ENCODE measurements at places on chromosomes 12 and 14.

DNA sequence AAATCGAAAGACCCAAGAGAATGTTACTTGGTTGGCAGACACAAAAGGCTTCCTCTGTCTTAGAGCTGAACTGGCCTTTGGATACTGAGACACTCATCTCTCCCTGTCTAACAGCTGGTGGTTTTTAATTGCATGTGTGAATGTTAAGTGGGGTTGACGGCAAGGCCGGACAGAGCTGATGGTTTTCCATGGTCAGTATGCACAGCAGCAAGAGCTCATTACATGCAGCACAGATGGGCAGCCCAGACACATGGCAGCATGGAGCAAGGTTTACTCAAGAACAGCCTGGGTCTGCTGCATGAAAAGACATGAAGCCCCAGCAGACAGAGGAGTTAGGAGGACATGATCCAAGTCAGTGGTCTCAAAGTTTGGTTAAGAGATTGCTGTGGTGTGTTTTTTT is 27.8 kb upstream of the CACNA2D4 start:
- no peak for DNase-seq

- peak; percentile 86 for DNase-seq
Measured at GRCh38 chr14:22887260-22887989, 4.4 kb downstream of the REM2 start.

GRCh38 chr12:112013601-112014402 is 576 bp downstream of the ERP29 start:
- DNase-seq = peak; percentile 85

DNA sequence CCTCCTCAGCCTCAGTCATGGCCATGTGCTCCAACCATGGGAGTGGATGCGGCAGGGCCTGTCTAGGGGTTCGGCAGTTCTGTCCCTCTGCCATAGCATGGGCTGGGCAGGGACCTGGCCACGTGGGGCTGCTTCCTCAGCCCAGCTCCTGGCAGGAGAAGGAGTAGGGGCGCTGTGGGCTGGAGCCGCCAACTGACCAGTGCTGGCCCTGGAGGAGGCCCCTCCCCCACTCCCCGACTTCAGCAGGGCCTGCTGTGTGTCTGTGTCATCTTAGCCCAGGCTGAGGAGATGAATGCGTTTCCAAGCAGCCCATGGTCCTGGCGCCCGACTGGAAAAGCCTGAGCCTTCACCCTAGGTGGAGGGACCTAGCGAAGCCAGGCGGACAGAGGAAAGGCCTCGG is 2.7 kb upstream of the PACS2 start:
- no peak for DNase-seq

DNA sequence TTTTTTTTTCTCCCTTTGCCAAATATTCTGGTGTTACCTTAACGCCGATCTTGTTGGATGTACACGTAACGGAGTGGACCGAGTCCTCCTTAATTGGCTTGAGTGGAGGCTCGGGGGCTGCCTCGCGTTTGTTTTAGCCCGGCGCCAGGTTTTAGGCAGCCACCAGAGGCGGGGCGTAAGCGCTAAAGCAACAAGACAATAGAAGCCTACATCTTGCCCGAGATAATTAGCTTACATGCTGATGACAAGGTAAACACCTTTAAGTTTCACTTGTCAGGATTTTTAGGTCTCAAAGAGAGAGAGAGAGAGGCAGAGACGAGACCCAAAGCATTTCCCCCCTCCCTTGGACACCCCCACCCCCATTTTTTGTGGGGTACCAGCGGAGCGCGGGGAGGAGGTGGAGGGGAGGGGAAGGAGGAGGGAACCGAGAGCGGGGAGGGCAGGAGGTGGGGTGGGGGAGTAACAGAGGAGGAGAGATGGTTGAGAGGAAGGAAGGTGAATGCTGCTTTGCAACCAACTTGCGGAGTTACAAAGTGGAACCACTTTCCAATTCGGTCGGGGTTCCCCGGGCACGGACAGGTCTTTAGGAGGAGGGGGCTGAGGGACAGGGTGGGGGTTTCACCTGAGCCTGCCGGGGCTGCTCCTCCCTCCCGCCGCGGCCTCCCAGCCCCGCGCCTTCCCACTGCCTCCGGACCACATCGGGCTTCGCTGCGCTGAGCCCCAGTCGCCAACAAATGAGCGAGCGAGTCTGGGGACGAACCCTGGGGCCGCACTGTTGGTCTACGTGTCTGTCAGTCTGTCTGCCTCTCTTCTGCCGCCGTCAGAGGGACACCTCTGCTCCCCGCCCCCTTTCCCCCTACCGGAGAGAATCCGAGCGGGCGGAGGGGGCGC is at the start of gene NKX2-1:
Gene NKX2-1, minus strand, starts transcription at position 802 of the 891 bp plus-strand sequence. Its CDS starts 103 bp downstream, at position 699.
- DNase-seq = no peak

DNA sequence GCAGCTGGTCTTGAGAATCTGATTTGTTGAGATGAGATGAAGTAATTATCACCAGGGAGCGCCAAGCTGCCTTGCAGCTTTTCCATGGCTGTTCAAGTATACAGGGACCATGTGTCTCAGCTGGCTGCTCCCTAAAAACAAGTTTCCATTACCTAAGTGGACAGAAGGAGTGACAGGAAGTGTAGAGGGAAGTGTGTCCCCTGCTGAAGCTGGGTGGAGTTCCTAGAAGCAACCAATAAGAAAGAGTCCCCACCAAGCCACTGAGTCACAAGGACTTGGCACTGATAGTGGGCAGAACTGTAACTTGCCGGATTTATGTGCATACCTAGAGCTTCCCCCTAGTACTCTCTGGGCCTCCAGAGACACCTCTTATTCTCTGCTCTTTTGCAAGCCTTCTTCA is 1.5 kb upstream of the GPX2 start:
- no peak for DNase-seq

DNA sequence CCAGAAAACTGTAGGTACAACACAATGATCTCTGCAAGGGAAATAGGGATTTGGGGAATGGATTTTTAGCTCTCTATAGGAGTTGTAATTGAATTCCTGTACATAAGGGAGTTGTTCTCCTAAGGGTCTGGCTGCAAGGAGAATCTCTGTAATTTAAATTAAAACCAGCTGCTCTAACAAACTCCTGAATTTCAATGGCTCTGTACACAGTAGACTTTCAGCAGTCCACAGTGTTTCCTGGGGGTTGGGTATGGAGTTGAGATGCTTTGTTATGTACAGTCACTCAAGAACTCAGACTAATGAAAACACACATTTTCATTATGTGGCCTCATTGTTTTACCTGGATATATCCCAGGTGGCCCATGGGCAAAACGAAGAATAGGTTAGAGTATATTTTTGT is 93.2 kb downstream of the NAV3 start:
- peak; percentile 22 for DNase-seq

DNA sequence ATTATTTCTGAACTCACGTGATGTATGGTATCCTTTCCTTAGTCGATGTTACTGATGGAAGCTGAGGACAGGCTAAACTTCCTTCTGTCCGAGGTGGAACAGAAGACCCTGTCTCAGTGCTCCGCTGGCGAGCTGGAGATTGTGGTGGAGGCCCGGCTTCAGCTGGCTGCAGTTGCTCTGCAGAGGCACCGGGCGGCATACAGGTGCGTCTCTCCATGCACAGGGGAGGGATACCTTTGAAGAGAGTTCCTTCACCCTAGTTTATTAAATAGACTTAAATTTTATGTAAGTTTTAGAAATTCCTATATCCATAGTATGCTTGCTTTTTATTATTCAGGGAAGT is 186.7 kb upstream of the NEDD1 start:
- DNase-seq = no peak

- DNase-seq = peak; percentile 95
Measured at GRCh38 chr12:124480469-124481256, 86.7 kb downstream of the NCOR2 start.

GRCh38 chr14:76918782-76919394 is 92.7 kb downstream of the LRRC74A start:
- DNase-seq = peak; percentile 99

DNA sequence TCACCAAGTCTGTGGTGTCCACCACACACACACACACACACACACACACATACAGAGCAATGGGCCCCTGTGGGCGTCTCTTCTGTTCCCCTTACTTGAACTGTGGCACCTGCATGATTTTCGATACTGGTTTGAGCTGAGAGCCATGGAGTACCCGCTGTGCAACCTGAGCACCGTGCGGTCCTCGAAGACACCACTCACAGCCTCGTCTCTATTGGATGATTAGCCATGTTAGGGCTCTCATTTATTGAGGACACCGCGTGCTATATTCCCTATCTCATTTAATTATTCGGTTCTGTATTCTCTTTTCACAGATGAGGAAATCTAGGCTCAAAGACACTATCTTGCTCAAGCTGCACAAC is 623 bp upstream of the C14orf132 start:
- no peak for DNase-seq

- DNase-seq = peak; percentile 15
Measured at GRCh38 chr12:49225576-49226166, 36.8 kb upstream of the TUBA1A start.

DNA sequence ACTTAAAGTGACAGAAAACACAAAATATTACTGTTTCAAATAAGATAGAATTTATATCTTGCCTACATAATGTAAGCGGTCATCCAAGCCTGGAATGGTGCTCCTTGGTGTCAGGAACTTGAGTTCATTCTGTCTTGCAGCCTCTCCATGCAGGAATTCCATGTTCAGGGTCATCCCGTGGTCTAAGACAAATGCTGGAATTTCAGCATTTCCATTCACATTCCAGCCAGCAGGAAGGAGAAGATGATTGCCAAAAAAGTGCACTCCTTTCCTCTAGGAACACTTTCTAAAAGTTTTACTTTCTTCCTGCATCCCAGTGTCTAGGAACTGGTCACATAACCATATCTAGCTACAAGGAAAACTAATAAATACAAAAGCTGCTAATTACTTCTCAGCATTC is 106.3 kb downstream of the PTPRO start:
- no peak for DNase-seq

- no peak for DNase-seq
Measured at GRCh38 chr12:124893792-124894516, 20.5 kb downstream of the UBC start.

- DNase-seq = peak; percentile 22
Measured at GRCh38 chr12:43407816-43408645, 144.0 kb downstream of the ADAMTS20 start.

DNA sequence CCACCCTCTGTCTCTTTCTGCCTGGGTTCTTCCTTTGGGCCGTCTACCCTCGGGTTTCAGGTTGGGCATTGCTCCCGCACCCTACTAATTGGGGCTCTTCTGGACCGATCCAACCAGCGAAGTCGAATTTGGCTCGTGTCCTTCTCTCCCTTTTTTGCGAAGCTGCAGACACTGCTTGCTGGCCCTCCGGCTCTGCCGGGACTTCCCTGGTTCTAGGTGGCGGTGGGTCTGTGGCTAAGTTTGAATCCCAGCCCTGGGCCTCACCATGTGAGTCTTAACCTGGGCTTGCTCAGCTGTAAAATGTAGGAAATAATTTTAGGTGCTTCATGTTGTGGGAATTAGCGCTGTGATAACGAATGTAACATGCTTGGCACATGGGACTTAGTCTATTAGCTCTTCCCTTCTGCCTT is 418 bp upstream of the CISTR start:
- no peak for DNase-seq

- no peak for DNase-seq
Measured at GRCh38 chr12:42278128-42278510, 40.1 kb upstream of the YAF2 start.

DNA sequence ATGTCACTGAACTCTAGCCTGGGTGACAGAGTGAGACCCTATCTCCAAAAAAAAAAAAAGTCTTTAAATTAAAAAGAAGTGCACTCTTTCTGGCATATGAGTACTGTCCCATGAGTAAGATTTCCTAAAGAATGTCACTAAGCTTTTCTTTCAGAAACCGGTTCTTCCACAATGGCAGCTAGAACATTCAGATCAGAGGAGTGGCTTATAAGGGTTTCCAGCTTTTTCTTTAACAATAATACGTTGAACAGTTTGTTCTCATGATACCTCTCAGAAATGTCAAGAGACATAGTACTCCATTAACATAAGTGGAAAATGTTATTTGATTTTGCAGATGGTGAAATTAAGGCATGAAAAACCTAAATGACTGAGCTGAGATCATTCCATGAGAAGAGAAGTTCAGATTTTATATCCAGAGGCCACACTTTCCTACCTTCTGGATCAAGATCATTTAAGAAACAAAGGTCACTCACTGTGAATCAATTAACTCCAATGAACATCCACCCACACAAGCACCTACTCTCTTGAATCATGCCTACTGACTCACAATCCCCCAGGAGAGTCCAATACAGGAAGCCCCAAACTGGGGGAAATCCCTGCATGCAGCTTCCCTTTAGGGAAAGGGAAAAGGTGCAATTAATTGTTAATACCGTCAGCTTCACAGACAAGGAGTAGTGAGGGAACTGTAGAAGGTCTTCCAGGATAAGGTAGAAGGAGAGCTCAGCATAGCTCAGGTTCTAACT is 86.9 kb downstream of the SPTSSA start:
- DNase-seq = no peak

- DNase-seq = no peak
Measured at GRCh38 chr14:93122826-93123225, 7.1 kb upstream of the ITPK1 start.

DNA sequence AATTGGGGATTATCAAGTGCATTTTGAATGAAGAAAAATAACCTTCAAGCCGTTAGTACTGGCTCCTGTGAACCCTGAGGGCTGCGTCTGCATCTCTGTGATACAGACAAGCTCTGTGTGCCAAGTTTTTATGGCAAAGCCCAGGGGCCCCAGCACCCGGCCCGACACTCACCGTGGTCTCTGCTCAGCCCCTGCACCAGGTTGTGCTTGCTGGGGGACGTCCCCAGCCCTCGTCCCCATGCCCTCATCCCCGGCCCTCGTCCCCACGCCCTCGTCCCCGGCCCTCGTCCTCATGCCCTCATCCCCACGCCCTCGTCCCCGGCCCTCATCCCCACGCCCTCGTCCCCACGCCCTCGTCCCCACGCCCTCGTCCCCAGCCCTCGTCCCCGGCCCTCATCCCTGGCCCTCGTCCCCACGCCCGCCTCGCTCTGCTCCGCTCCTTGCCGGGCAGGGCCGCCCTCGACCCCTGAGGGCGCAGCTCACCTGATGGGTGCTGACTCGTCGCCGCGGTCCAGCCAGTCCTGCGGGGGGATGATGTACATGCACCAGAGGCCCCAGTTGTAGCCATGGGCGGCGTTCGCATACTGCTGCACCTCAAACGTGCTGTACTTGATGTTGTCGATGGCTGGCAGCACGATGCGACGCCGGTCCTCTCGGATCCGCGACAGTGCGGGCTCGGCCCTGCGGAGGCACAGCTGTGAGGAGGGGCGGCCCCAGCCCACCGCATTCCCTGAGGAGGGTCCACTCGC is 72.0 kb downstream of the GALNT9 start:
- DNase-seq = no peak

- DNase-seq = peak; percentile 25
Measured at GRCh38 chr14:93285044-93285443, 47.8 kb downstream of the BTBD7 start.

DNA sequence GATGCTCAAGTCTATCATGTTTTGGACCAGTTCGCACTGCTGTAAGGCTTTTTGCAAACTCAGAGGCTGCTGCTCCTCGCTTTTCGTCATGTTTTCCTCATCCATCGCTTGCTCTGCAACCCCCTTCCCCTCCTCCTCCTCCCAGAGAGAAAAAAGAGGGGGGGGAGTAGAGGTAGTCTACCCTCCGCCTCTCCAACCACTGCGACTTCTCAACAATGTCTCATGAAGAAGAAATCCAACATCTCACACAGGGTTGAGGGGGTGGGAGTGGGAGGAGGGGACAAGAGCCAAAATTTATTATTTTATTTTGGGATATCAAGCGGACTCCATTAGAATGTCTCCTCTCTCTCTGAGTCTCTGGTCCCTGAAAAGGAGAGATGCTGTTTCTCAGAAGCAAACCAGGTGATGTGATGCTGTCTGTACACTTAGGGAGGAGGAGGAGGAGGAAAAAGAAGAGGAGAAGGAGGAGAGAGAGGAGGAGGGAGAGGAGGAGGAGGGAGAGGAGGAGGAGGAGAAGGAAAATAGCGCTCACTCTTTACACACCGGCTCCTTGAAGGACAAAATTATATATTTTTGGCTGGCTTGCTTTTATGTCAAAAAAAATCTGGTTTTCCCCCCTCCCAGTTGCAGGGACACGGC is 520 bp downstream of the KSR2 start:
- DNase-seq = no peak
